NCI-H2081 treated with DMSO at 0.1 percent for 48 hours (cell line): ENCODE measurements at places on chromosomes 5 and 9.

DNA sequence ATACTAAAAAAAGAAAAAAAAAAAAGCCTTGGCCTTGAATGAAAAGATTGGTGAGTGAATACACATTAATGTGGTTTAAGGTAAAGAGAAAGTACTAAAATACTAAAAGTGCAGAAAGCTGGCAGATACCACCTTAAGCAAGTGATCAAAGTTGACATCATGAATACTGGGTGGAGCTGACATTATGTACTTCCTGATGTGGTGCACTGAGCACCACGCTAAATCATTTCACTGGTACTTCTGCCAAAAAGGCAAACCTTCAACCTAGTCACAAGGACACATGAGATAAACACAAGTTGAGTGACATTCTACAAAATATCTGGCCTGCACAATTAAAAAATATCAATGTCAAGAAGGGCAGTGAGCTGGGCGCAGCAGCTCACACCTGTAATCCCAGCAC lies 33.8 kb upstream of the PANK3 start:
- no peak for DNase-seq

- DNase-seq: no peak
These were observed 5.9 kb downstream of the DPYSL3 start for GRCh38 chr5:147504011-147504410.

GRCh38 chr5:8981496-8981895 lies 564.4 kb downstream of the SEMA5A start:
- no peak for DNase-seq

DNA sequence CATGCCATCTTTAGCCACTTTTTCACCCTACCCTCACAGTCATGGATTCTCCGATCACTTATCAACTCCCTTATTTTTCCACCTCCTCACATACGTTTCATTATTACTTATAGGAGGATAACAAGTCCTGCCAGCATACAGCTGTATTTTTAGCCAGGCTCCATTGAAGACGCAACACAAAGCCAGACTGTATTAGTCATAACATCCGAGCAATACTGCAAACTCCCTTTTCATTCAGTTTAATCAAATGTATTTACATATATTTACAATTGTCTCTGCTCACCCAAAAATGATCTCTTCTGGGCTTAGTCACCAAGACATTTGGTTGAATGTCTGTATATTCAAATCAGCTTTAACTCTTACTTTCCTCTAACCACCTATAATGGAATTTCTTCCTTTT lies 126.4 kb upstream of the PRLR start:
- no peak for DNase-seq

GRCh38 chr5:143318833-143319232 lies 84.7 kb downstream of the NR3C1 start:
- no peak for DNase-seq

- DNase-seq: no peak
These were observed 27.8 kb downstream of the MAT2B start for GRCh38 chr5:163533223-163533622.
